Lung microvascular endothelial cell (primary cell): ENCODE measurements at places on chromosomes 5 and 9.
A peak's percentile ranks its signal among the peaks of the same experiment; 100 is the strongest.

DNA sequence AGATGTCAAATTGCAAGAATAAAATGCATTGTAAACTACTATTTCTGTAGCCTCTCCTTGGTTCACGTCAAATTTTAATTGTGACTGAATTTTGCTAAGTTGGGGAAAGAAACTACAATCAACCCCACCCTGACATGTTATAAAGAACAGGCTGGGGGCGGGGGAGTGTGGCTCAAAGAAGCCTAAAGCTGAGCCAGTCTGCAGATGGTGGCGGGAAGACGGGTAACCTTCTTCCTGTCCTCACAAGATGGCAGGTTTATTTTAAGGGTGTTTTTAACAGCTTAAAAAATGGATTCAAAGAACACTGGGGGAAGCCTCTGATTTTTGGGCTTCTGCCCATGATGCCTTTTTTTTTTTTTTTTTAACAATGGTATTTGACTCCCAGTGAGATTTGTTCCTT is 68.5 kb upstream of the MELK start:
- no peak for DNase-seq

DNA sequence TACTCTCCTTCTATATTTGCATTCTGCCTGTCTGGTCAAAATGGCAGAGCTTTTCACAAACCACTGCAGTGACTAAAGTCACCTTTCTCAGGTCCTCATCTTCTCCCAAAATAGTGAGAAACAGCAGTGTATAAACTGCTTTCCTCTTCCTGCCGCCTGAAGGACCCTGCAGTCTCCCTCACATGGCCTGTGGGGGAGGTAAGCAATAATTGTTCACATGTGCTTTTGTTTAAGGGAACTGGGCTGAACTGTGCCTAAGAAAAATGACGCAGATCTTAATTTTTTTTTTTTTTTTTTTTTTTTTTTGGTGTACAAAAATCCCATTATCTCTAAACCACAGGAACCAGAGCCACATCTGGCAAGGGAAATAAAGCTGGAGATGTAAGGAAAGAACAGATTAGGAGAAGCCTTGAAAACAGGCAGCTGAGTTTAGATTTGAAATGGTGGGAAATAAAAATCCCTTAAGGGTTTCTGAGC is 131.7 kb upstream of the VLDLR start:
- DNase-seq = no peak

DNA sequence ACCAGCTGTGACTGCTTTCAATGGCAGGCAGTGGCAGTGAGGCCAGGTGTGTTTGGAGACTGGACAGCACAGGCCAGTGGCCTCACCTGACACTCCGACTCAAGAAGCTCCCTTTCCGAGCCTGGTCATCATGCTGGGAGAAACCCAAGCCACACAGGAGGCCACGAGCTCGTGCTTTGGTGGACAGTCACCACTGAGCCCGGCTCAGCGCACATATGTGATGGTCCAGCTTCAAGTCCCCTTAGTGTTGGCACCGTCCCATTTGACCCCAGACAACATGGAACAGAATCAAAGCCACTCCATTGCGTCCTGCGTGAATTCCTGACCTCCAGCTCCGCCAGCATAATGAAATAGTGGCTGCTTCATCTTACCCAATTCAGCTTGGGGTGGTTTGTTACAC is 64.0 kb upstream of the PPP1R26 start:
- no peak for DNase-seq

GRCh38 chr5:66741394-66741793 is 145.2 kb downstream of the MAST4 start:
- DNase-seq = no peak

- DNase-seq = no peak
These were observed 229.9 kb downstream of the SGCD start for GRCh38 chr5:156556666-156557406.

GRCh38 chr5:167557359-167557758 is 734.1 kb upstream of the WWC1 start:
- DNase-seq = no peak

GRCh38 chr9:121527371-121527770 is 27.7 kb upstream of the GGTA1 start:
- DNase-seq = no peak

DNA sequence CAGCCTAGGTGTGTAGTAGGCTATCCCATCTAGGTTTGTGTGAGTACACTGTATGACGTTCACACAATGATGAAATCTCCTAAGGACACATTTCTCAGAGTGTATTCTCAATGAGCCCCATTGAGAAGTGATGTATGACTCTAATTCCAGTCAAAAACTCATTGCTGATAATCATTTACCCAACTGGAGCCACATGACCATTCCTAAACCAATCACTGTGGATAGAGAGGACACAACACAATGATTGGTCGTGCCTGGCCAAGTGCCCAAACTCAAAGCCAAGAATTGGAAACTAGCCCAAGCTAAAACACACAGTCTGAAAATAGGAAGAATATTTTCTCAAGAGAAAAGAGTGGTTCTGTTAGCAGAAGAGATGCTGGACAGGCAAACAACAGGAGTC is 191.2 kb downstream of the ZNF462 start:
- no peak for DNase-seq

DNA sequence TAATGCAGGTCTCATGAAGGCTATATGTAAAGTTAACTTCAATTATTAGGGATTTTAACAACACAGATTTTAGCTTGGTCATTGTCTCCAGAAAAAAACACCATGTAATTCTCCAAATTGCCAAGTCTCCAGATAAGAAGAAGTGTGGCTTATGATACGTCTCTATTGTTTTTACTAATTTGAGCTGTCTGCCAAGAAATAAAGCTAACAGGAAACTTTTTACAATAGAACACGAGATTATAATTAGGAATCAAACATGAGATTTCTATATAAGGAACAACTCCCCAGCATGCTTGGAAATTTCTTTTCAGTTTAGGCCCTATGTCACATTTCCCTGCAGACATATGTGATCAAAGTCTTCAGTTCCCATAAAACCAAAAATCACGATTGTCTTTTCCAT is 142.7 kb downstream of the MCTP1 start:
- peak; percentile 8 for DNase-seq

DNA sequence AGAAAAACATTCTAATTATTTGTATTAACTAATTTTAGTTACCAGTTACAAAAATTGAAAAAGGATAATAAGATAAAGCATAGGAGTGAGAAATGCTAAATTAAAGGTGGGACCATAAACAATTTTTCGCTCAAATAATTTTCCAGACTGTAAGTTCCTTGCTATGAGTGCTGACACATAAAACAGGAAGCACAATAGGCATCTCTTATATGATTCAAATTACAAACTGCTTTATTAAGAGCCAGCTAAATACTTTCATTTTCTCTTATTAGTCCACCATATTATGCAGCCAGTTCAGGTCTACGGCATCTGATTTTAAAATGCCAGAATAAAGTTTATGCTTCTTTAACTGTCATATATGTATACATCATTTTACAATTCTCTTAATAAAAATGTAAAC is 4.4 kb downstream of the RC3H2 start:
- peak; percentile 69 for DNase-seq

DNA sequence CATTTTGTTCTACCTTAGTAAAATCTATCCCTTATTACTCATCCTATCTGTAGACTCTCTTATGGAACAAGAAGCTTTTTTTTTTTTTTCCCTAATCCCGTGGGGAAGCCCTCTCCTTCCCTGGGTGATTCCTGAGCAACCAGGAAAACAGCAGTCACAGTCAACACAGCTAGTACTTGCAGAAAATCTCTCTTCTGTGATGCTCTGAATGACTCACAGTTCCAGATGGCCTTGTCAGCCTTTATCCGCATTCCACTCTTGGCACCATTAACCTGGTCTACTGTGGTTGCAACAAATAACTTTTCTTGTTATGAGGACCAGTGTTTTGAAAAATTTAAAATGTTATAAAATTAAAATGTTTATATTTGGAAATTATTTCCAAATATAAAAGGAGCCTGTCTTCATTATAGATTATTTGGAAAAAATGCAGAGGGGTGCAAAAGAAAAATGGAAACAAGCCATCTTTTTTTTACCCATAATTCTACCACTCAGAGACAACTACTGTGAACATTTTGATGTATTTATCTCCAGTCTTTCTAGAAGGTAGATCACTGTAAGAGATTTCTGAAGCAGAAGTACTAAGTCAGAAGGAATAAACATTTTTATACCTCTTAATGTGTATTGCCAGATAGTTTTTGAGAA is 486.7 kb downstream of the RAB3C start:
- peak; percentile 95 for DNase-seq

DNA sequence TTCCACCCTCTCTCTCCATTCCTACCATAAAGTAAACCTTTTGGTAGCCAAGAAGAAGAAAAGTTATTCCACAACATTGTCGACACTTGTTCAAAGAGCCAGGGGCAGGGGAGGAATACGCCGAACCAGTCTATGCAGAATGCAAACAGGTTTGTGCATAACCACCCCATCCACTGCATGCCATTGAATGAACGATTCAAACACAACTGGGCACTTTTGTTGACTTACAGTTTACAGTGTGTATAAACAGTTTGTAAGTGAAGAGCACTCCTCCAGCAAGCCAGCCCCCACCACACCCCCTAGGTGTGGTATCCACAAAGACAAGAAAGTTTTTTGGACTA is 6.8 kb upstream of the S1PR3 start:
- no peak for DNase-seq

- DNase-seq = no peak
These were observed 353.8 kb upstream of the WWC1 start for GRCh38 chr5:167937635-167937998.

- no peak for DNase-seq
These were observed 287.8 kb upstream of the ISL1 start for GRCh38 chr5:51095486-51095885.

DNA sequence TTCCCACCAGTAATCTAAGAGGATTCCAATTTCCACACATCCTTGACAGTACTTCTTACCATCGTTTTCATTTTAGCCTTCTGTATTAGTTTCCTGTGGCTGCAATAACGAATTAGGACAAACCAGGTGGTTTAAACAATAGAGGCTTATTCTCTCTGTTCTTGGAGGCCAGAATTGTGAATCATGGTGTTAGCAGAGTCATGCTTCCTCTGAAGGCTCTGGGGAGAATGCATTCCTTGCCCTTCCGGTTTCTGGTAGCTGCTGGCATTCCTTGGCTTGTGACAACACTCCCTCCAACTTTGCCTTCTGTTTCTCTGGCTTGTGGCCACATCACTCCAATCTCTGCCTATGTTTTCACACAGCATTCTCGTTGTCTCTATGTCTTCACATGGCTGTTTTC is 23.5 kb downstream of the RIGI start:
- DNase-seq = peak; percentile 18

DNA sequence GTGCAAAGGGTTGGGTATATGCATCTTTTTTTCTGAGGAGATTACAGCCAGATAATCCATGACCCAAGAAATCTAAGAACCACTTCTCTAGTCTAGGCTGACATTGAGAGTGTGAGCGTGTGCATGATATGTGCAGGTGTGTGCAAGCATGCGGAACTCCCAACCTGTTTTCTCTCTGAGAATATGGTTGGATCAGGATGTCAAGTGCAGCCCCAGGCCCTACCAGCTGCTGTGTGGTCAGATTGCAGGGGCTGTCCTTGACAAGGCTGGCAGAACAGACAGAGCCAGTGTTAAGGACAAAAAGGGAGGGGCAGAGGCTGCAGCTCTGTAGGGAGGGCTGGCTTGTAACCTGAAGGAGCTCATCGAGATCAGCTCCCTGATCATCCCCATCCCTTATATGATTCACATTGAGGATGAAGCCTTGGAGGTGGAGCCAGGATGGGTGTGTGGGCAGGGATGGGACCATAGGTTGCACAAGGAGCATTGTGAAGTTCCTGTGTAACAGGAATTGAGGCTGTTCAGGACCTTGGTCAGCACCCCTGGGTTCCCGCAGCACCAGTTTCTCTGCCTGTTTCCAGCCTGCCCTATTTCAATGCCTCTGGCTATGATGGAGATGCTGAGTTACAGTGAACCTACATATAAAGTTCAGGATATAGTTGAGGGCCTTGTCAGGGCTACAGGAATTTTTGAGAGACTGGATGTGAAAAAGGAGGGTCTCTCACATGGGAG is 52.6 kb upstream of the ARAP3 start:
- DNase-seq = peak; percentile 70

- DNase-seq = no peak
These were observed 11.9 kb upstream of the PGGT1B start for GRCh38 chr5:115274584-115274983.

DNA sequence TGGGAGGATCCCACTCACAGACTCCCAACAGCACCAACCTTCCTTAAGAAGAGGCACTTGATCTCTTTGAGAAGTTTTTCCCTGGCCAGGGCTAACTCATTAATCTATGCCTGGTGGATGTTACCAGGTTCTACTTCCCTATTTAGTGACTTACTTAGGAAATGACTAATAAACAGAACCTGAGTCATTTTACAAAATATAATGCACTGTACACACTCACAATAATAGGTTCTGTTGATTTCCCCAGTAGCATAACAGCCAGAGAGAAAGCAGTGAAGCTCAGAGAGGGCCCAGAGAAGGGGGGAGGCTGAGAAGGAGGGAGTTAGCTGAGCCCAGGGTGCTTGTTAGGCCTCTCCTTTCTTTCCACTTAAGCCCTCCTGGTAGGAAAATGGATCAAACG is 27.1 kb downstream of the FRMD3 start:
- peak; percentile 18 for DNase-seq

DNA sequence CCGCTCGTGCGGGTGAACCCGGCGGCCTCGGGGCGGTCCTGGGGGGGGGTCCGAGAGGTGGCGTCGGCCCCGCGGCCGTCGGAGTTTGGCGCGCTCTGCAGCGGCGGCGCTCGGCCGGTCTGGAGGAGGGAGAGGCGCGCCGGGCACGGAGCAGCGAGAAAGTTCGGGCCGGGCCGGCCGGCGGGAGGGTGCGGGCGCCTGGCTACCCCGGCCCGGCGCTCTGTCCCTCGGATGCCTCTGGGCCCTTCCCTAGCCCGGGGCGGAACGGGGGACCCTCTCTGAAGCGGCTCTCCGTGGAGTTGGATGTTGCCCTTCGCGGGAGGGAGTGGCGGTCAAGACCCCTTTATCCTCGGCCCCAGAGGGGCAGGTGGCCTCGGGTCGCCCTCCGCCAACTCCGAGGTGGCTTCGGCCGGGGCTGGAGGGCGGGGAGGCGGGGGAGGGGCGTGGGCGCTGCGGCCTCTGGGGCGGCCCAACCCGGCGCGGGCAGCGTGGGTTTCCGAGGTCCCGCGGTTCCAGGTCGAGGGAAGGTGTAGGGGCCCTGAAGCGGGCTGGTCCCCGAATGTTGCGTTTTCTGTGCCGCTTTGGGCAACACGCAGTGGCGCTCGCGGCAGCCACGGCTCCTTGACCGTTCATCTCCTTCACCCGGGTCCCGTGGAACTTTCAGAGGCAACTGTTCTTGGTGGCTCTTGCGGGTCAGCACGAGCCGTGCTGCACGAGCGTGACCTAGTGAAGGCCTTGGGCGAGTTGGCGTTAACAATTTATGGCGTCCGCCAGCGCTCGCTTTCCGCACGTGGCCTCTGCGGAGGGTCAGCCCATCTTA is 290.5 kb downstream of the DOCK8 start:
- DNase-seq = peak; percentile 8

DNA sequence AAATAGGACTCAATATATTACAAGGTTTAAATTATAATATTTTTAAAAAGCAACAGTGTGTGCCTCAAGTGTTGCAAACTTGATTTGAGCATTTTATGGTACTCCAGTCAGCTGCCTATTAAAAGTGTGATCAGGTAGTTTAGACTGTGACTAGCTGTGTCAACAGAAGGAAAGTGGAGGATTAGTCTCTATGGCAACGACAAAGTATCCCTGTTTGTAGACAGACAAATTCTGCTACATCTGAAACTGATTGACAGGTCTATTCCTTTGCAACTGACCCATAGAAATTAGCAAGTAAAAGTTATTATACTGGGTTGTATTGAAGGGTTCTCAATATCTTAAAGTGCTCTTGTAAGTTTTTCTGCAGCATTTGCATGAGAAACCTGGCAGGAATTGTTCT is 249.8 kb upstream of the ARRDC3 start:
- no peak for DNase-seq
